ENCODE measurements at places on chromosomes 16 and 17.
A peak's percentile ranks its signal among the peaks of the same experiment; 100 is the strongest.

- no peak for DNase-seq
Observed at GRCh38 chr17:74150428-74151025, 53.0 kb upstream of the RPL38 start.

DNA sequence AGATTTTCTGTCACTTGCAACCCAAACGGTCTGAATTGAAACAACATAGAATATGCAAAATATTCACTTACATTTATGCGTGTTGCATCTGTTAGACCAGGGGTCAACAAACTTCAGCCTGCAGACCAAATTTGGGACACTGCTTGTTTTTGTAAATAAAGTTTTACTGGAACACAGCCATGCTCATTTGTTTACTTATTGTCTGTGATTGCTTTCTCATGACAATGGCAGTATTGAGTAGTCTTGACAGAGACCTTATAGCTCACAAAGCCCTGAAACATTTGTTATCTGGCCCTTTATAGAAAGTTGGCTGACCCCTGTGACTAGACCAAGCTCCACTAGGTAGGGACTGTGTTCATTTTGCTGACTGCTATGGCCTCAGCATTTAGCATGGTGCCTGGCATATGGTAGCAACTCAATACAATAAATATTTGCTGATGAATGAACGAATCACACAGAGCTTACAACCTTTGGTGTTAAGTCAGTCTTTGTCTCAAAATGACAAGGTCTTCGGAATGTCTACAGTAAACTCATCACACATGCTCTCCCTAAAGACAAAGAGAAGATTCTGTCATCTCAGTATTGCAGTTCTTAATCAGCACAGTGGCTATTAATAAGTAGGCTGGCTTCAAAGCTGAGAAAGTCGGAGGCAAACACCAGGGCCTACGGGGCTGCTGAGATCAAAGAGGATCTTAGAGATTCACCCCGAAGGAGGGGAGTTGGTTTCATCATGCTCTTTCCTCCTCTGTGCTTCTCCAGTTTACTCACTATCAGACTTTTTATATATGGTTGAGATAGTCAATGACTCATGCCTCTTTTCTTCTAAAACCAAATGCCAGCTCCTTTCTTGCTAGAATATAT, 95.2 kb upstream of the AXIN2 start:
- DNase-seq: no peak

GRCh38 chr17:41483991-41484826, 3.3 kb upstream of the KRT35 start:
- DNase-seq: no peak

DNA sequence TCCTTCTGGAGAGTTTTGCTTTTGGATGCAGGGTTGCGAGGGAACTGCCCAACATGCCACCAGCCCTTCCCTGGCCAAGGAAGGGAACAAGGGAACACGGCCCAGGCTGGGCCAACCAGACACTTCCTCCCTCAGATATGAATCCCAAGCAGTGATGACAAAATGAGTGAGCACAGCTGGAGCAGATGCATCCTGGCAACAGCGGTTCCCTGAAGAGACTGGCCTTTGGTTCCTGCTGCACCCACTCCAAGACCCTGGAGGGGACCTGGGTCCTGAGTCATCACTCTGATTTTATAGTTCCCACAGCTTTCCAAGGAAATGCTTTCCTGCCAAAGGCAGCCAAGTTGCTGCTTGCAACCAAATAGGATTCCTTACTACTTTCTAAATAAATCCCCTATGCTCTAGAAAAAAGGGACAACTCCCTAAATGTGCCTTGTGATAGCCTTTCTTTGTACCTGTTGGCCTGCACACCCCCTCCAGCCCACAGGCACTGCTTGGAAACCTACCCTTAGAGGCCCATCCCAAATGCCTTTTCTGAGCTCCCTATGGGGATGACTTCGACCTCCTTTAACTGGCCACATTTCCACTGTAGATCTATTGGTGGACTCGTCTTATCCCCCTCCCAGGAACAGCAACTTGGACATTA, 5.3 kb downstream of the ST3GAL2 start:
- DNase-seq: peak; percentile 77

DNA sequence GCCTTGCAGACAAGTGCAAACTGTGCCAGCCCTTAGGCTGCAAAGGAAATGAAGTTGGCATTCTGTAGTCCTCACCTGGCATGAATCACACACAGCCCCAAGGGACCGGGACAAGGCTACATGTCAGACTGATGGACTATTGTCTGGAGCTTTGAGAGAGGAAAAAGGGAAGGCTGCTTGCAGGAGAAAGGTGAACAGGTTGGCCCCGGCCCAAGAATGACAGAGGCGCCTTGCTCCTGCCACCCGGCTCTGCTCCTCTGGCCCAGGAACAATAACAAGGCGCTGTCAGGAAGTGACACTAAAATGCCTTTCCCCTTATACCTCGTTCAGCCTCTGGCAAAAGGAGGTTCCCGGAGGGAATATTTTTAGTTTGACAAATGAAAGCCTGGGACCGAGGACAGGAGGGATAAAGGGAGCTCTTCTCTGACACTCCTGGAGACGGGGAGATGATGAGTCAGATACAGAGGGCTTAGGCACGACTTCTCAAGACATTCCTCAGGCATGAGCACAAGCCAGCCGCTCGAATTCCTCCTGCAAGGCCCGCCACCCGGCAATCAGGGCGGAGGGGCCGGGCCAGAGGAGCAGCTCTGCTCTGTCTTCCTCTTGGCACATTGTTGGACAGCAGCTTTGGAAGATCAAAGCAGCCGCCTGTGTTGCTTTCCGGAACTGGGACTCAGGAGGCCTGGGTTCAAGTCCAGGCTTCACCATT, 105.8 kb downstream of the NOG start:
- DNase-seq: peak; percentile 100

DNA sequence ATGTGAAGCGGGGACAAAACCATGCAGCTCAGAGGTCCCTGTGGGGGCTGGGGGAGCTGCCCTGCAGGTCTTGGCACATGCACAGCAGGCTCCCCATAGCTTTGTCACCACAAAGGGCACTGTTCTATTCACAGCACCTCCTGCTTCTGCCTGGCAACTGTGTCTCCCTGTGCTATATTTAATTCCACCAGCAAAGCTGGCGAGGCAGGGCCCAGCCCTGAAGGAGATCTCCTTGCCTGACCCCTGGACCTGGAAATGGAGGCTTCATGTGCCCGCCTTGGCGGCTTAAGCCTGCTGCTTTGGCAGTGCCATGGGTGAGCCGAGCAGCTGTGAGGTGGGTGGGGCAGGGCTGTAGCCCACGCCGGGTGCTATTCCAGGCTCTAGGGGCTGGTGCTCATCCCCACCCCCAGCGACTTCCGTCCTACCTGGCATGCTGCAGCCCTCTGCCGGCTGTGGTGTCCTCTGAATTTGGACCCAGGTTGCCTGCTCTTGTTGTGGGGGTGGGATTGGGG, 6.8 kb downstream of the LDHD start:
- DNase-seq: no peak

DNA sequence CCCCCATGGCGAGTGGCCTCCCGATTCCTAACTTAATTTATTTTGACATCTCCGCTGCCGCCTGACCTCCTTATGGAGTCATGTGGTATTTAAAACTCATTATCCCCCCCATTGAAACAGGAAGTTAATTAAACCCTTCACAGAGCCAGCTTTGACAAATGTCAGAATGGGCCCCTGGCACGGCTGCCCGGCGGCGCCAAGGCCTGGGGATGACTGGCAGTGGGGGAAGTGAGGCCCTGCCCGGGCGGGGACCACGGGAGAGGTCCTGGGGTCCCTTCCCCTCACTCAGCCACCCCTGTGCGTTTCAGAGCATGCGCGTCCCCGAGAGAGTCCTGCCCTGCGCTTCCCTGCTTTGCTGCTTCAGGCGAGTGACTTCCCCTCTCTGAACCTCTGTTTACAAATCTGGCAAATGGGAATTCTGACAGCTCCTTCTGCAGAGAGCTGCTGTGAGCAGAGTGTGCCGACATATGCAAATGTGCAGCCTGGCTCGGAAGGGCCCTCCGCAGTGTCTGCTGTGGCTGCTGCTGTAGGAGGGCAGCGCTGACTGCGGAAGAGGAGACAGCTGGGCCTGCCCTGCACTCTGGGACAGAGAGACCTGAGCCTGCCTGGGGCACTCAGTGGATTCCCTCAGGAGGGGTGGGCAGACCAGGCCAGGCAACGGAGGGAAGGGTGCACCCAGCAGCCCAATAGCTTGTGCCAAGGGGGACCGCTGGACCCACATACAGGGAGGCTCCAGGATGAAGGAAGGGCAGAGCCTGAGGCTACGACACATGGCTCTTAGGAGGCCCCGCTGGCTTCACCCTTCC, 4.4 kb upstream of the ZFPM1 start:
- no peak for DNase-seq

DNA sequence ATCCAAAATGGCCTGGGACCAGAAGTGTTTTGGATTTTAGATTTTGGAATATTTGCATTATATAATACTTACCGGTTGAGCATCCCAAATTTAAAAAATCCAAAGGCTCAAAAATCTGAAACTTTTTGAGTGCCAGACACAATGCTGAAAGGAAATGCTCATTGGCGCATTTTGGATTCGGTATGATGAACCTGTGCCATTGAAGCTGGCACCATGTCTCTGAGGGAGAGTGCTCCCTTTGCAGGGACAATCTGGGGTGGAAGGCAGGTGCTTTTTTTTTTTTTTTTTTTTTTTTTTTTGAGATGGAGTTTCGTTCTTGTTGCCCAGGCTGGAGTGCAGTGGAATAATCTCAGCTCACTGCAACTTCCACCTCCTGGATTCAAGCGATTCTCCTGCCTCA, 17.7 kb downstream of the SMTNL2 start:
- DNase-seq: no peak

- no peak for DNase-seq
Observed at GRCh38 chr17:14777291-14777690, 476.4 kb downstream of the HS3ST3B1 start.

- DNase-seq: no peak
Observed at GRCh38 chr16:27040732-27041131, 26.0 kb upstream of the C16orf82 start.

DNA sequence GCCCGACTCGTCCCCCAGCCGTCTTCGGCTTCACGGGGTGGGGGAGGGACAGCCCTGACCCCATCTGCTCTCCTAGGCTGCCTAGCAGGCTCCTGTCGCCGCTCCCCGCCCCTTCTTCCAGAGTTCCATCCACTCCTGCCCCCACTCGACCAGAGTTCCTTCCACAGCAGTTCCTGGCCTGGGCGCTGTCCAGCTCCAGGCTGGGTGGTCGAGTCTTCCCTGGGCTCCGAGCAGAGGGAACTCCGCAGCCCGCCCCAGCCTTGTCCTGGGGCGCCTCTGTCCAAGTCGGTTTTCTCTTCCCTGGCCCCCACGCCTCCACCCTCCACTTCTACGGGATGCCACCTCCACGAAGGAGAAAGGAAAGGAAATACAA, 1.4 kb downstream of the PYY start:
- DNase-seq: no peak

DNA sequence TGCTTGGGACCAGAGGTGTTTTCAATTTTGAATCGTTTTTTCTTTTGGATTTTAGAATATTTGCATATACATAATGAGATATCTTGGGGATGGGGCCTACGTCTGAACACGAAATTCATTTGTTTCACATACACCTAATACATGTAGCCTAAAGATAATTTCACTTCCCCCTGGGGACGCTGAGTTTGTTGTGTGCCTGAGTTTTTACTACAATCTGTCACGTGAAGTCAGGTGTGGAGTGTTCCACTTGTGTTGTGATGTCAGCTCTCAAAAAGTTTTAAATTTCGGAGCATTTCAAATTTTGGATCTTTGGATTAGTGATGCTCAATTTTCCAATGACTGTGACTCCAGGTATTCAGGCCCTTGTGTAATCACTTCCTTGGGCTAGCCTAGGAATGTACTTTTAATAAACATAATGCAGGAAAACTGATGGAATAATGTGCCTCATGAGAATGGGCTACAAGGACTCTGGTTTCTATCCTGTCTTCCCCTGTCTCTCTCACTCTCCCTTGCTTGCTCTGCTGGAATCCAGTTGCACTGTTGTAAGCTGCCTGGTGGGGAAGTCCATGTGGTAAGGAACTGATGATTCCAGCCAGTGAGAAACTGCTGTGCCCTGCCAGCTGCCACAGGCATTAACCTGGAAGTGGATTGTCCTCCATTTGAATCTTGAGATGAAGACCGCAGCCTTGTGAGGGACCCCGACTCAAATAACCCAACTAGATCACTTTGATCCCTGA, 403.8 kb downstream of the SHISA9 start:
- peak; percentile 6 for DNase-seq

DNA sequence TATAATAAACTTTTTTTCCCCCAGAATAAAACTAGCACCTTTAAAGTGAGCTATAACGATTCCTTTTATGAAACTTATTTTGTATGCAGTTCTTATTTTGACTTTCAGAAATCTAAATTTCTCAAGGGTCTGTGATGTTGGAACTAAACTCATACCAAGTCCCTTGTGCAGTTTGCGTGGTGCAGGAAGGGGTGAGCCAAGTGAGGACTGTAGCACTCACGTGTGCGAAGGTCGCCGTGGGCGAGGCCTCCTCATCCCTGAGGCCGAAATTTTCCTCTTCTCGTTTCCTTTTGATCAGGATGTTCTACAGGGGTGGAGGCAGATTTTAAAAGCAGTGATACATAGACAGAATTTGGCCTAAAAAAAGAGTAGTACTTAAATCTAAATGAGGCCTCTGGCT, 73.7 kb downstream of the RPTOR start:
- DNase-seq: no peak

DNA sequence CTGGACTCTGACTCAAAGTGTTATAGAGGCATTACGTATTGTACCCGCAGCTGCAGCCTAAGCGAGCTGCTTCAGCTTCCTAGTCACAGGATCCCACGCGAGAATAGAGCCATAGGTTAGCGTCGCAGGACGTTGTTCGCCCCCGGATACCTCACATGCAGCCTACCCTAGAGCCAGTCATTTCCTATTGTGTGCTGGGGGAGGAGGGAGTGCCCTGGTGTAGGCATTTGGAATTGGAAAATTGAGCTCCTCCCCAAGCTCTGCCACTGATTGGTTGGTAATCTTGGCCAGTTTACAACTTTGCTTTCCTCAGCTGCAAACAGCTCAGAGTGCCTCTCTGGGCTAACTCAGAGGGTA, 530 bp downstream of the NAA60 start:
- DNase-seq: peak; percentile 82

DNA sequence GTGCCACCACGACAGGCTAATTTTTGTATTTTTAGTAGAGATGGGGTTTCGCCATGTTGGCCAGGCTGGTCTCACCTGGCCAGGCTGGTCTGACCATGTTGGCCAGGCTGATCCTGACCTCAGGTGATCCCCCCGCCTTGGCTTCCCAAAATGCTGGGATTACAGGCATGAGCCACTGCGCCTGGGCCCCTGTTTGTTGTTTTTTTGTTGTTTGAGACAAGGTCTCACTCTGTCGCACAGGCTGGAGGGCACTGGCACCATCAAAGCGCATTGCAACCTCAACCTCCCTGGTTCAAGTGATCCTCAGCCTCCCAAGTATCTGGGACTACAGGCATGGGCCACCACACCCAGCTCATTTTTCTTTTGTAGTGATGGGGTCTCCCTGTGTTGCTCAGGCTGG, 43.7 kb upstream of the TAOK1 start:
- no peak for DNase-seq

- DNase-seq: no peak
Observed at GRCh38 chr17:16438173-16438556, 22.8 kb downstream of the TRPV2 start.

DNA sequence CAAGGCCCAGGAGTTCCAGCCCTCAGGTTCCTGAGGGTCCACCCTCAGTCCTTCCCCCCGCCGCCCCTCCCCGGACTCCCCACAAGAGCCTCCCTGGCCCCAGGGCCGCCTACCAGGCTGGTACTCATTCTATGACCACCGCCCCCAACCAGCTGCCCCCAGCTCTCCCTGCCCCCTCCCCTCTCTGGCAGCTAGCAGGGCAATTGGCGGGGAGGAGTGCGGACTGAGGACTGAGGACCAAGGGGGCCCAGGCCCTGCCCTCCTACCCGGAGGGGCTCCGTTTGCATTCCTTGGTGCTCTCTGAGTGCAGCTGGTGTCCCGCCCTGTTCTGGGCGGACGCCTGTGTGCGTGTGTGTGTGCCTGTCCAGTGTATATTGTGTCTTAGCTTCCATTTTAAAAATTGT, 19.1 kb downstream of the UNC13D start:
- DNase-seq: no peak
